ENCODE measurements at places on chromosomes 12 and 14.

DNA sequence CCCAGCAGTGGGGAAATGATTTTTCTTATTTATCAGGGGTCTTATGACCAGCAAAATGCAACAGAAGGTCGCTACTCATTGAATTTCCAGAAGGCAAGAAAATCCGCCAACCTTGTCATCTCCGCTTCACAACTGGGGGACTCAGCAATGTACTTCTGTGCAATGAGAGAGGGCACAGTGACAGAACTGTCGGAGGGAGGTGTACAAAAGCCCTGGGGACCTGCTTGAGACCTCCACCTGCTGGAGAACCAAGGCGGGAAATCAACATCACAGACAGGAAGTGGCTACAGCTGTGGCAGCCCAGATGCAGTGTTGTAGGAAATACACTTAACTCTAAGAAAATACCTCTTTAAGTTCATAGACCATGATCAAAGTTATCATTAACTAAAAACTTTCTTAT lies 250.9 kb upstream of the OR4E1 start:
- DNase-seq: peak; percentile 49

- DNase-seq: no peak
These were observed 427.7 kb downstream of the FUT8 start for GRCh38 chr14:65840118-65840751.

GRCh38 chr12:111211910-111212757 lies 156.8 kb downstream of the PHETA1 start:
- no peak for DNase-seq

- DNase-seq: no peak
These were observed 55.3 kb upstream of the ACSS3 start for GRCh38 chr12:81022531-81022930.

DNA sequence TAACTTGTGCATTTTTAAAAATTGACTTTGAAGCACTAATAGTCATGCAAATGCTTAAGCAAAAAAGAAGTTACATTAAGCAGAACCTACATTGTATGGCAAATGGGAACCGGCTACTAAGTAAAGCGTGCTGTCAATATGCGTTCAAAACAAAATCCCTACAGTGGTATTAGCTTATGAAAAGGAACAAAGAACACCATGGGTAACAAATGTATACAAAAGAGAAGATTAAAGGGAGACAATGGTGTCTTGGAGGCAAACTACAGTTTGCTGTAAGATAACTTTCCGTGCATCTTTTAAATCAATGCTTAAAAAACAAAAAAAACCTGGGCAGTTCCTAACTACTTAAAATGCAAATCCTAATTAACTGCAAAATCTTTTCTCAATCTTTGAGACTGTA lies 10.5 kb downstream of the CDK2AP1 start:
- DNase-seq: no peak

DNA sequence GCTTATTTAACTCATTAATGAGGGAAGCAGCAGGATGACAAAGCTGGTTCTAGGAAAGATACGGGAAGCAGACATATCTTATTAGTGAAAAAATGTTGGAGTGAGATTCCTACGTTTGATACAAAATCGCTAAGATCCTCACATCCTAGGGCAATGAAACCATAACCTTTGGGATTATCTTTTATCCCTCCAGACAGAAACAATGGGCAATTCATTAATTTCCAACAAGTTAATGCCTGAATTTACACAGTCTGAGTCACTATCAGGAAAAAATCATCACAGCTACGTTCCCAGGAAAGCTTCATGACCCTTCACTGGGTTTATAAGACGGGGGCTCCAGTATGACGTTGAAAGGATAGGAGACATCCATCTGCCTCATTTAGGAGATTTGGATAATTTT lies 45.0 kb downstream of the SLC24A4 start:
- no peak for DNase-seq

DNA sequence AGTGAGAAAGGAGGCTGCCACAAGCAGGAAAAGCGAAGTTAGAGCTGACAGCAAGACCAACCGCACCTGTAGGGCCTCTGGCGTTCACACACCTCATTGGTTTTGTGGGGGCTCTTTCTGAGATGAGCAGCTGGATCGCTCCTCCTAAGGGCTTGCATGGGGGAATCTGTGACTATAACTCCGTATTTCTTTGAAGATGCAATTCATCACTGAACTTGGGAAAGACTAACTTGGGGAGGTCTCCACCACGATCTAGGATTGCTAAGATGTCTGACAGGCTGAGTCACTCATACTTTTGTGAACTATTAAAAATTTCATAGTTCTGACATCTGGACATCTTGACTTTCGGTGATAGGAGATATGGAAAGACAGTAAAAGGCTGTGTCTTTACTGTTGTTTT lies 173.6 kb downstream of the ETV6 start:
- DNase-seq: no peak

DNA sequence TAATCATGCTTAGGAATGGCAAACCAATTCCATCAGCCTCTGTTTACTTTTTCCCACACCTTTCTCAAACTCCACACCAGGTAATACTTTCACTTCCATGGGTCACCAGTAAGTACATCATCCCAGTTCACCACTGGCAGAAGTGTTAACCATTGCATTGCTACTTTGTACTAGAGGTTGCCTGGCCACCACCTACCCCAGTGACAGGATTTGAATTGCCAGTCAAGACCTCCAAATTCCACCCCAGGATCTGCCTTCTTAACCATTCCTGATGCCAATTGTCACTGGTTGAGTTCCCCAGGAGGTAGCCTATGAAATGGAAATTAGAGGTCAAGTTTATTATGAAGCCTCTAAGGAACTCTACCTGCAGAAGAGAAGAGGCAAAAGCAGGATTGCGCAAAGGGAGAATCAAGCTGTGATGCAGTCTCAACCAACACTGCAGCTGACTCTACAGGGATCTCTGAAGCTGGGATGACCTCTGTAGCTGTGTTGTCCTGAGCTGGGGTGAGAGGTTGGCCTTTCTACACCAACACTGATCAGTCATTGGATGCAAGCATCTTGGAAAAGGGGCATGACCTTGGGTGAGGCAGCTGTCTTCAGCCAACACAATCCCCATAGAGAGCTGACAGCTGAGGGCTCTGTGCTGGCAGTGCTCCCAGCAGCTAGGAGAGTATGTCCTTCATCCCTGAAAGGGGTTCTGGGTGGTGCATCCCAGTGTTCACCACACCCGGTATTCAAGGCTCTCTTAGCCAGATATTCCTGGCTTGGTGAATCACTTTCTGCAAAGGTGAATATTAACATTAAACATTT lies 37.0 kb upstream of the HMGA2 start:
- no peak for DNase-seq

GRCh38 chr12:124469193-124469888 lies 98.1 kb downstream of the NCOR2 start:
- no peak for DNase-seq

DNA sequence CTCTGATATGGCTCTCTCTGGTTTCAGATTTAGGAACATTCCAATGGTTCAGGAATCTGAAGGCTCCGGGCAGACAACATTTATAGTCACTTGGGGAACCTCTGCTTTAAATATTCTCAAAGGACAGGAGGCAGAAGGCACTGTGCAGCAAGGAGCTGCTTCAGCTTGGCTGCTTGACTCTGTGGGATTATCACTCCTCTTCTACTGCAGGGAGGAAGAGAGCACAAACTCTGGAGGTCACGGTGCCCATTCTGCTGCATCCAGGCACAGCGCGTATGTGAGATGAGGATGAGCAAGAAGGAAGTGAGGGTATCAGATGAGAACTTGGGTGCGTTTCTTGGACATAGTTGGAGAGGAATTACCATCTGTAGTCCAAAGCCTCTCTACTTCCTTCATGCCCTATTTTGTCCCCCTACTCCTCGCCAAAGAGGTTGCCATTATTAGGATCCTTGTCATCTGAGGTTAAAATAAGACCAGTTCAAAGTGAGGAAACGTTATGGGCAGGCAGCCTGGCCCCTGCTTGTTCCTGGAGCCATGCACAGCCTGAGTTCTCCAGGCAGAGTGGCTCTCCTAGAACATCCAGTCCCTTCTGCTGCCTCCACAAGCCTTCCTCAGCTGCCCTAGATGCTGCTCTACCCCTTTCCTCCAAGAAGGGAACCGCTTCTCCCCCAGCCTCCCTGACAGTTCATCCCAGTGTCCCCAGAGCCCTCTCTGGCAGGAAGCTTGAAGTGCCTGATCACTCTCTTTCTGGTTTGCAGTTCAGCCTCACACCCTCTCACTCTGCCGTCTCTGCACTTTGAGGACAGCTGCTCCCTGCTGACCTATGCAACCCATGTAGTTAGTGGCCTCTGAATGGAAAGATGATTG lies 12.5 kb downstream of the FGF6 start:
- no peak for DNase-seq

DNA sequence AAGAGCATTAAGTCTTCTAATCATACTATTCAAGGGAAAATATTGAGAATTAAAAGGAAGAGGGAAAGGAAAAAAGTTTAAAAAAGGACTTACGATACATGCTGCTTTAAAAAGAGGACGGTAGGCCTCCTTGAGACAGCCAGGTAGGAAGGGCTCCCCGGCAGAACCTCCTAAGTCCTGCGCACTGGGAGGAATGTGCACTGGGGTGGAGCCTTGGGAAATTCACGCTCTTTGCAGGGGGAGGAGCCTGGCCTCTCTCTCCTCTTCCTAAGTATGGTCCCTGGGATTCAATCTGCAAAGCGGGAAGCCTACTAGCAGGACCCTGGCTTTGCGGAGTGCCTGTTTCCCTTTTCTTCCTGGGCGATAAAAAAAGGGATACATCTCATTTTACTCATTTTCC lies 553.0 kb downstream of the RPS29 start:
- DNase-seq: no peak

DNA sequence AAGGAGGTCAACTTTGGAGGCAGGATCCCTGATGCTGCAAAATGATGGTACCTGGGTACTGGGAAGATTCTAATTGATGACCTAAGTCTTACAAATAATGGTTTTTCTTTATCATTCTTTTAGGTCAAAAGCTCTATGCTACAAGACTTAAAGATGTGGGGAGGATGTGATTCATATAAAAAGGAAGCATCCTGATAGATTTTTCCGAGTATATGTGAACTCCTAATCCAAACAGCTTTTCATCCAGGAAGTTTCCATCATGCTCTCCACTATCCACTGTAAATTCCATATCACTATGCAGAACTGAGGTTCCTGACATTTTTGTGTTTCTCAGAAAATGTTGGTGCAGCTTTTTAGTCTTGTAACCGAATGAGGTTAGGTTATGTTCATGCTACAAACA lies 293.2 kb downstream of the PAWR start:
- no peak for DNase-seq

DNA sequence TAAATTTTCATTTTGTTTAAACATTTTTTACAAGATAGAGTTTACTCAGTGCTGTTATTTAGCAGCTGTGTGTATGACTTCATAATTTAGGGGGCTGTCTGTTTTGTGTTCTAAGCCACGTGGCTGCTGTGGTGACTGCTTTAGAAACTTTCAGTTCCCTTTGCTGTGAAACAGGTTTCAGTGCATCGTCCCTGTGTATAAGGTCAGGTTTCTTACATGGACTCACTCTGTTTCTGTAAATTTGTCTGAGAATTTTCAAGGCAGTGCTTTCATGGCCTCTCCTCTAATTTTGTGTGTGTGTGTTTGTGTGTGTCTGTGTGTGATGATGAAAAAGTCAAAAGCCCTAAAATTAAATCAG lies 32.4 kb downstream of the BICD1 start:
- peak; percentile 53 for DNase-seq

GRCh38 chr12:96248136-96248931 lies 54.2 kb downstream of the ELK3 start:
- DNase-seq: no peak

- DNase-seq: no peak
These were observed 133.1 kb downstream of the ANO6 start for GRCh38 chr12:45348986-45349385.

DNA sequence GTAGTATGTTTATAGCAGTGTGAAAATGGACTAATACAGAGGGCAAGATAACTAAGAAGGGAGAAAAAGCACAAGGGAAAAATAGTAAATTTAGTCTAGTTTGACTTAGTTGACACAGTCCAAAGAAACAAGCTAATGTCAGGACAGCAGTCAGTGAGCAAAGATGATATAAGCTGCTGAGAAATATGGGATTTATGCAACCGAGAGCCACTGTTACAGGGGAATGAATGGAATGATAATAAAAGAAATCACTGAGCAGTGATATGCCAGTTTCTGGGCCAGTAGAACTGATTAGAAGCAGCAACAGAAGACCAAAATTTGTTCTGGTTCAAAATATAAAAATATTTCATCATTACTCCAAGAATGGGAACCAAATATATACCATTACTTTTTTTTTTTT lies 60.1 kb downstream of the R3HDM2 start:
- DNase-seq: no peak

DNA sequence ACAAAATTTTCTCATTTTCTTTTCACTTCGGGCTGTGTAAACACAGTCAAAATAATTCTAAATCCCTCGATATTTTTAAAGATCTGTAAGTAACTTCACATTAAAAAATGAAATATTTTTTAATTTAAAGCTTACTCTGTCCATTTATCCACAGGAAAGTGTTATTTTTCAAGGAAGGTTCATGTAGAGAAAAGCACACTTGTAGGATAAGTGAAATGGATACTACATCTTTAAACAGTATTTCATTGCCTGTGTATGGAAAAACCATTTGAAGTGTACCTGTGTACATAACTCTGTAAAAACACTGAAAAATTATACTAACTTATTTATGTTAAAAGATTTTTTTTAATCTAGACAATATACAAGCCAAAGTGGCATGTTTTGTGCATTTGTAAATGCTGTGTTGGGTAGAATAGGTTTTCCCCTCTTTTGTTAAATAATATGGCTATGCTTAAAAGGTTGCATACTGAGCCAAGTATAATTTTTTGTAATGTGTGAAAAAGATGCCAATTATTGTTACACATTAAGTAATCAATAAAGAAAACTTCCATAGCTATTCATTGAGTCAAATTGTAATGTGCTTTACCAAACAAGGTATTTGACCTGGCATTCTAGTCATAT lies 4.8 kb downstream of the CDKN1B start:
- no peak for DNase-seq

DNA sequence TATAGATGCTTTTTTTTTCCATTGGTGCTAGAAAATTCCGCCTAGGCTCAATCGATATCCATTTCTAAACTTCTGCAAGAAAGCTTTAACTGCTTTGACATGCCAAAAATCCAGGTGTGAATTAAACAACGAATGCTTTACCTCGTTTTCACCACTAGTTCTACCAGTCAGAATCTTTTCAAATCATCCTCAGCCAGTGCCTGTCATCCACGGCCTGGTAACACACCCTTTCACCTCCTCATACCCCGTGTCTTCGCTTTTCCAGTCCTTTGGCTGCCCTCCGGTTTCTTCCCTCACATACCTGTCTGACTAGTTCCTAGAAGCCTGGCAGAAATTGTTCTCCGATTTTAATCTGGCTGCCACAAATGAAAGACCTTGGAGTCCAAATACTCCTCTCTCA lies 1.4 kb upstream of the PHC1 start:
- DNase-seq: peak; percentile 16
